ENCODE measurements at places on chromosomes 7 and 10.

DNA sequence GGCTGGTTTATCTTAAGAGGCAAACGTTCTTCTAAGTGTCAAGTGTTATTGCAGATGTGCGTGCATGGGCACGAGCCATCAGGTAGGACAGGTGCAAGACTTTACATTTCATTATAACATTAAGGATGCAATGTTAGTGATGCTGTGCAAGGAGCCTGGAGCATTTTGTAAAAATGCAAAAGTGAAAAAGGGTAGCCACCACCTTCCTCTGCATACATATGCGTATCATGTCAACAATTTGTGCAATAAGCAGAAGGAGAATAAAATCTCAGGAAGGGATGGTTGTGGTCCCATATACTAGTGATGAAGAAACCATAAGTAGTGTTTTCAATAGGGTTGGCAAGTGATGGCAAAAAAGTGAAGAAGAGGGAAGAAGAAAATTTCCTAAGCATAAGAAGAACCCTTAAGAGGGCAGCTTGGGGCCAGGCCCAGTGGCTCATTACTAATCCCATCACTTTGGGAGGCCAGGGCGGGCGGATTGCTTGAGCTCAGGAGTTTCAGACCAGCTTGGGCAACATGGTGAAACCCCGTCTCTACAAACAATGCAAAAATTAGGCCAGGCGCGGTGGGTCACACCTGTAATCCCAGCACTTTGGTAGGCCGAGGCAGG, 7.5 kb downstream of the PIK3AP1 start:
- DNase-seq, result no peak

DNA sequence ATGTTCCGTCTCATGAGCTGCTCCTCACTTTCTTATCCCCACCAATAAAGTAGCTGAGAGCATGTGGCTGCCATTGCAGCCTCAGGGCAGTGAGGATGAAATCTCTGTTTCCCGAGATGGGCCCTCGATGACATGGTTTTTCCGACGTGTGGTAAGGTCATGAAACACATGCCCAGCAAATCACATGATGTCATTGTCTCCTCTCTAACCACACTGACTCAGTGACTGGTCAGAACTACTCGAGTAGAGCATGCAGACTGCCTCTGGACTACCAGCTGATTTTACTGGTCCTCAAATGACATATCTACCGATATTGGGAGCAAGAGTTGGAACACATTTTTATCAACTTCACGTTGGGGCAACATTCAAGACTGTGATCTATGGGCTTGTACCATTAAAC, 786.1 kb downstream of the CNTNAP2 start:
- no peak for DNase-seq

GRCh38 chr10:79374312-79375191, 27.3 kb downstream of the PPIF start:
- DNase-seq, result no peak

DNA sequence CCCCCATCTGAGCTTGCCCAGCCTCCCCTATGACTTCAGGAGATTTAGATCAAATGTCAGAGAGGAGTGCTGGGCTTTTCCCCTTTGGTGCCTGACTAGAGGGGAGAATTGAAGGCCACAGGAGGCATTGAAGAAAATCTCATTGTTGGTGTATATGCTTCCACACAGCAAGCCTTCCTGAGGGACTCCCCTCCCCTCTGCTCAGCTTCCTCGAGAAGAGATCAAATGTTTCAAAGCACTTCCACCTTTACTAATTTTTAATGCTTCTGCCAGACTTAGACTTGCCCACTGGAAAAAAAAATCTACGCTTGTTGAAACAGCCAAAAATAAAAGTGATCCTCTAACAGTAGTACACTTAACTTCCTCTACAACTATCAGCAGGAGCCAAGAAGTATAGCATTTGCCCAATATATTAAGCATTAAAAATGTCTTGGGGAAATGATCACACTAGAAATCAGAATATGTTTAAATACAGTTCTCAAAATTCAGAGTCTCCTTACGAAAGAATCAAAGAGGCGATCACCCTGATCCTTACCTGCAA, 79.3 kb downstream of the FZD1 start:
- DNase-seq, result no peak

GRCh38 chr10:26556748-26557640, 118.9 kb downstream of the APBB1IP start:
- no peak for DNase-seq

- DNase-seq, result no peak
These were observed 108.7 kb downstream of the DOCK1 start for GRCh38 chr10:127013691-127014473.

DNA sequence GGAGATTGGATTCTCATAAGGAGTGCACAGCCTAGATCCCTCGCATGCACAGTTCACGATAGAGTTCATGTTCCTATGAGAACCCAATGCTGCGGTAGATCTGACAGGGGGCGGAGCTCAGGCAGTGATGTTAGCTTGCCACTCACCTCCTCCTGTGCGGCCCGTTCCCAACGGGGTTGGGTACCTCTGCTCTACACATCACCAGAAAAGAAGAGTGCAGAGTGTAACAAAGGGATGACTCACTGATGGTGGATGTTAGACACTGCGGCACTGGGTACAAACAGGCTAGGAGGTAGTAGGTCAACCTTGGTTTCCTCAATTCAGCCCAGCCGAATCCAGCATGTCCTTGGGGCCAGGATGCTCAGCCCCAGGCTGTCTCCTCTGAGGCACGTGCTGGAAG, 66.8 kb upstream of the CHST15 start:
- DNase-seq, result no peak

GRCh38 chr7:23467806-23468525, 2.3 kb downstream of the IGF2BP3 start:
- no peak for DNase-seq

- no peak for DNase-seq
These were observed 122.8 kb downstream of the ZNF365 start for GRCh38 chr10:62496925-62497324.

- DNase-seq, result no peak
These were observed 16.3 kb downstream of the CFAP46 start for GRCh38 chr10:132926070-132926469.

Measured in smooth muscle cell of the brain vasculature (primary cell).